Naive thymus-derived CD4-positive, alpha-beta T cell (primary cell): ENCODE measurements at places on chromosomes 7 and 10. TPM values are rescaled to one million over a fixed set of nuclear protein-coding genes. Genes with fewer than 3 reads are reported as not detected.

PODXL gene
- total RNA-seq, result 0.64 TPM

TLX1 gene
- total RNA-seq, result not detected

- no peak for DNase-seq
These were observed 122.1 kb downstream of the LRRN3 start for GRCh38 chr7:111212857-111213523.

SPDYE3 gene
- total RNA-seq, result not detected

DNA sequence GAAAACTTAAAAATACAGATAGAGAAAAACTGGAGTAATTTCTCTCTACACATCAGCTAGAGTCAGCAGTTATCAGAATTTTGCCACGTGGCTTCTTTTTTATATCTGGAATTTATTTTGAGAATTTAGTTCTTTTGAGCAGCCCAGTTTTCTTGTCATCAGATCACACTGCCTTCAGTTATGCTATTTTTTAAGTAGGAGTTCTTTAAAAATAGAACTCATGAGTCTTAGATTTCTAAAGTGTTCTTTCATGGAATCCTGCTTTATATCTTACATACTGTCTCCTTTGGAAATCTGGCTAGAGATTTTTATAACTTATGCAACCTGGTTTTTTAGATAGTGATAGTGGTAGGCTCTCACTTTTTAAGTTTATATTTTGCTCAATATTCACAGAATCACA lies 24.2 kb downstream of the AGR2 start:
- no peak for DNase-seq

TRIM73 gene
- 31.4 TPM for total RNA-seq
